T-helper 22 cell (primary cell): ENCODE measurements at places on chromosomes 5 and 9.

DNA sequence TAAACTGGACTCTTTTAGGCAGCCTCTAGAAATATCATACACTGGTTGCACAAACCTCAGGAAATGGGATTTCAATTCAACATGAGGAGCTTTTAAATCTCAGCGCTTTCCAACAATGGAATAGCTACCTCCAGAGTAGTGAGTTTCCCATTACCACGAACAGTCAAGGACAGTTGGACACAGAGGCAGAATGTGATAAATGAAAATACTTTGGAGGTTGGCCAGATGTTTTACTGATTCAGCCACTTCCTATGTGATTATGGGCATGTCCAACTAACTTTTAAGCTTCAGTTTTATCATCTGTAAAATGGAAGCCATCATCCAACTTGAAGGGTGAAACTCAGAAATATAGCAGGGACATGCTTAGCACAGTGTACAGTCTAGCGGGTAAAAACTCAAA is 2.1 kb downstream of the FBXW2 start:
- DNase-seq: no peak

DNA sequence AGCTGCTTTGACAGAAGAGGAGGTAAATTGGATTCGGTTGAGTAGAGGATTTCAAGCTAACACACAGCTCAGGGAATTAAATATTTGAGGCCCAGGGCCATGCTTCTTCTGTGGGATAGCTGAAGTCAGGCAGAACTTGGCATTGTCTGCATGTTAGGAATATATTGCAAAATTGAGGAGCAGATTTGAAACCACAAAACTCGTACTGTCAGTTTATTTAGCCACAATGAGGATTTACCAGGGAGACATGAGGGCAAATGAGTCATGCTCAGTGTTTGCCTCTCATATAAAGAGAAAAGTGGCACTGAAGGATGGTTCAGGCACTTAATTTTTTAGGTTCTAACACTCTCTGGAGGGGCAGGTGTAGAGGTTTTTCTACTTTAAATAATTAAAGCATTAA is 83.0 kb upstream of the PRLR start:
- no peak for DNase-seq

DNA sequence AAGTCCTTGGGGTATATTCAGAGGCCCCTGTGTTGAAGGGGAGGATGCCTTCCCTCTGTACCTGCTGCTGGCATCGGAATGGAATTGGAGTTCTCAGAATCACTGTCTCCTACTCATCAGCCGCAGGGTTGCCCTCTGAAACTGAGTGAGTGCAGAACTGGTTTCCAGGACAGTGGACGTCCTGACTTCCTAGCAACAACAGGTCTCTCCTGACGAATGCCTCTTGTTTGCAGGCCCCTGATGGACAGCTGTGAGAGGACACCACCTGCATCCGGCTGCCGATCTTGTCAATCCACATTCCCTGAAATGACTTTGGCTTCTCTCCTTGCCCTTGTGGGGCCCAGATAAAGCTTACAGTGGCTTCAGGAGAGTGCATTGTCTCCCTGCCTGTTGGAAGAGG is 274.5 kb downstream of the NSG2 start:
- no peak for DNase-seq

- DNase-seq: no peak
These were observed 81.4 kb upstream of the RANBP6 start for GRCh38 chr9:6096821-6097220.

DNA sequence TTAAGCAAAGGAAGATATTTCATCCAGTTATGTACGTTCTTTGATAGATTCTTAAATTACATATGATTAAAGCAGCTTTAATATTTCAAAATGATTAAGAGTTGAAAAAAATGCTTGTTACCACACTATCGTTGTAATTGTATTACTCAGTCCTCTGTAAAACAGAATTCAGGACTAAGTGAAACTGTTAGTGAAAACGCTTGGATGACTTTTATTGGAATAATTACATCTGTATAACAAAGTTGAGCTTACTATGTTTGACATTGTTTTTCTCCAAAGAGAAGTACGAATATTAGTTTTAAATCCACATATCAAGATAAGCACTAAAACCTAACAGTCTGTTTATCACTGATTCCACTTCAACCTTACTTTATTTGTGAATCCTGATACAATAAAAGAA is 8.7 kb upstream of the NADK2 start:
- no peak for DNase-seq

DNA sequence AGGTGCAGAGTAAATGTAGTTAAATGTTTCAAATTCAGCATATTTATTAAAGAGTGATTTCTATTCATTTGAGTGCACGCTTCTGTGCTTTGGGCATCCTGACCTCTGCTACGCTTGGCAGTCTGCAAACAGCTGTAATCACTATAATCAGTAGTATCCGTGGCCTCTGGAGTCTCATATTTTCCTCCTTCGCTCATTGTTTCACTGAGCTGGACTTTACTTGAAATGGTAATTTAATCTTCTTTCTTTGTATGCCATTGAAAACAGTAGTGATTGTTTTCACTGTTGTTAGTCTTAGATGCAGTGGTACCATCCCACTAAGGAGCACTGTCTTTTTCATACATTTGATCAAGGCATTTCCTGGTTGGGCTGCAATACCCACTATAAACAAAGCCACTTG is 43.5 kb upstream of the CAVIN4 start:
- no peak for DNase-seq

- no peak for DNase-seq
These were observed 84.7 kb downstream of the CMYA5 start for GRCh38 chr5:79774171-79774854.

DNA sequence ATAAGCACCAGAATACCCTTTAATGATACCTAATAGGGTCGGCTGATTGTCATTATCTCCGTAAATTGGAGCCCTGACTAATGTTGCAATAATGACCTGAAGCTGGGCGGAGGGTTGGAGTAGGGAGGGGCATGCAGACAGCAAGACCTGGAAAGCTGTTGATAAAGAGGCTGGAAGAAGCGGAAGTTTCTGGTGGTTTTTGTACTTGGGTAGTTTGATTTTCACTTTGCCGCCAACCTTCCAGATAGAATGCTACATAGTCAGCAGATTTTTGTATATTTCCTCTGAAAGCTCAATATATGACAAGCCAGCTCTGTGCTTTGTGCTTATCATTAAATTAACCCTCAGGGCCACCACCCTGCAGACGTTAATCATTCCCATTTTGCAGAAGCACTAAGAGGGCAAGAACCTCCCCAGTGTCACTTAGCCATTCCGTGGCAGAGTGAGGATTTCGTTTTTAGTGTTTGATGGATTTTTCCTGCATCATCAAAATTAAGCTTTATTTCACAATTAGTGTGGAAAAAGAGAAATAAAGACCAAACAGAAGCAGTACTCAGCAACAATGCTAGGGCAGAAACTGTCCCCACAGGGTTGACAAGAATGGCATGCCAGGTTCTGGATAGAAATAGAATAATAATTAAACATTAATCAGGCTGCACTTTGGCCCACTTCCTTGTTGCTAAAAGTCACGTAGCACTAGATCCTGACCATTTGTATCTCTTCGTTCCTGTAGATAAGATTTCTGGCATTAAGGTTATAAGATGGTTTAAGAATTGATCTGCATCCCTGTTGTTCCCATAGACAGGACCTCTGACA is 34.7 kb downstream of the DIRAS2 start:
- DNase-seq: no peak

DNA sequence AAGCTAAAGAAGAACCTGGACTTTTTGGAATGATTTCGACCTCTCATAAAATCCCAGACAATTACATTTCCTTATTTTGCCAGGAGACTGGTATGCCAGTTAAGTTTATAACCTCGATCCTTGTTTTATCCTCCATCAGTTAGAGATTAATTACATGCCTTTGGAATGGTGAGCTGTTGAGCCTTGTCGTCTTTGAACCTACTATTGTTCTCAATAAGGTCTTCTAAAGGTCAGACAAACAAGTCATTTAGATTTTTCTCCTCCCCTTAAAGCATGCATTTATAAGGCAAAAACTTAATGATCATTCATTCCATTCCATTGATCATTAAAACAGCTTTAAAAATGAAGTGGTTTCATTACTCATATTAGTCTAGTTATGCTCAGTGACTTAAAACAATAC is 304.9 kb downstream of the DOCK8 start:
- no peak for DNase-seq
